Stimulated activated CD8-positive, alpha-beta memory T cell treated with anti-CD3 and anti-CD28 coated beads, Interleukin-4, amount 100 ng/mL, for 1 hour (primary cell): ENCODE measurements at places on chromosomes 5 and 9.

- no peak for DNase-seq
These were observed 64.9 kb downstream of the CETN3 start for GRCh38 chr5:90344689-90345088.

DNA sequence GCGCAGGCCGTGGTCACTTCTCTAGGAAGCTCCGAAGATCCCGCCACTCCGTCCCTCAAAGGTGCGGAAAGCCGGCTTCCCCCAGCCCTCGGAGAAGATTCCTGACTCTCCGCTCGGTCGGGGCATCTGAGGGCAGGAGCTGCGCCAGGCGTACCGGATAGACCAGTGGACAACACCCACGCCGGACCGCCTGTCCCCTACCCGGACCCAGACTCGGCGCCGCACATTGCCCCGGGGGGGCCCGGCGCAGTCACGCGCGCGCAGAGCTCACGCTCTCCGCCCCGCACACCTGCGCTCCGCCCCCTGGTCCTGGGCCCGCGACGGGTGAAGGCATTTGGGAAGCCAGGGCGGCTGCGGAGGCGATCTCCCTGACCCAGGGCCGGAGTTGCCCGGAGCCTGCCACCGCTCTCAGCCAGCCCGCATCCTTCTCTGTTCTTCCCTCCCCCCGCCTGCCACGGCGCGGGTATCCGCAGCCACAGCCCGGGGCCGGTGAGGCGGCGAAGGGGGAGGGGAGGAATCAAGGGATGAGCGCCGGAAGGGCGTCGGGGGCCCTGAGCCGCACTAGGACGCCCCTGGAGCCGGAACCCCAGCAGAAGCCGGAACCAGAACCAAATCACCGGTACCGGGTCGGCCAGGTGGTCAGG is 448 bp downstream of the RELL2 start:
- DNase-seq: peak; percentile 14

DNA sequence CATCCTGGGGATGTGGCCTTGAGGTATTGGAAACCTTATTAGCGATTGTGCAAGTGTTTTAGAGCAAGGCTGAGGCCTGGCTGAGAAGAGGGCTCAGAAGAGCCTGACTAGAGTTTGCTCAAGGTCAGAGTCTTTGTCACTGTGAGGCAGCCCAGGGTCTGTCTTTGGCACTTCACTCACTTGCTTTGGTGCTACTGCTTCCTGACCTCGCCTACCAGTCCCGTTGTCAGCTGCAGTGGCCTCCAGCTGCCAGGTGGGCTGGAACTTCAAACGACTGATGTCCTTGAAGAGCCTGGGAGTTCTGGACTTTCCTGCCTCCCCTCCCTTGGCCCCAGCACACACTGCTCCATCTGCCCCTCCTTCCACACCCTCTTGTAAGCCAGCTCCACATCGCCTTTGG is 228.0 kb downstream of the SNX18 start:
- no peak for DNase-seq

- no peak for DNase-seq
These were observed 20.8 kb downstream of the CDO1 start for GRCh38 chr5:115795700-115796099.

GRCh38 chr5:65555287-65555686 is 7.7 kb downstream of the CENPK start:
- DNase-seq: no peak

DNA sequence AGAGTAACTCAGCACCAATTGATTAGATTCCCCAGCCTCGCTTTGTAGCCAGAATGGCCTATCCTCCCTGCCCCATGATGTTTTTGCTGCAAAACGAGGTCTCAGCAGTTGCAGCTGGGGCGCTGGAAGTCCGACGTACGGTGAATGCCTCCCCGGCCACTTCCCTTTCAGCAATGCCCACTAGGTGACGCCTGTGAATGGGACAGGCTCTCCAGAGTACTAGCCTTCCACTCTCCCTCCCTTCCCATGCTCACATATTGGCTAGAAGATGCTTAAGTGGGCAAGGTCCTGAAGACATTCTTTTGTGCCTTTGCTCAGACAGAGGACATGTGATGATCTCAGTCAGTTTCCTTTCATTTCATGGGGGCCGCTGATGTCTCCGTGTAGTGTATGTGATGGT is 50.8 kb downstream of the DMRT2 start:
- DNase-seq: no peak

DNA sequence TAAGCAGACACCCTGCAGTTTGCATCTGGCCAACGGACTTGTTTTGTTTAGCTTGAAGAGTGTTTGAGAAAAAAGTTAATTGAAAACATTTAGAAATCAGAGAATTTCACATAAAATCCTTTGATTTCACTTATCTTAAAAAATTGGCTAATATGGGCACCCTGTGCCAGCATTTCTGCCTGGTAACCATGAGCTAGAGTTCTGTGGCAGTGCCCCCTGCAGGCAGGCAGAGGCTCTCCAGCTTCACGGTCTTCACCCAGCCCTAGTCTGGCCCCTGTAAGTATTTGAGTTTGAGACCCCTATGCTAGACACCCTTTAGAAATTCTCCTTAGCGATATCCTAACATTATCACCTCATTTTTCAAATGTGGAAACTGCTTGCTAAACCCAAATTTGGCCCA is 18.8 kb upstream of the FANCC start:
- DNase-seq: no peak

DNA sequence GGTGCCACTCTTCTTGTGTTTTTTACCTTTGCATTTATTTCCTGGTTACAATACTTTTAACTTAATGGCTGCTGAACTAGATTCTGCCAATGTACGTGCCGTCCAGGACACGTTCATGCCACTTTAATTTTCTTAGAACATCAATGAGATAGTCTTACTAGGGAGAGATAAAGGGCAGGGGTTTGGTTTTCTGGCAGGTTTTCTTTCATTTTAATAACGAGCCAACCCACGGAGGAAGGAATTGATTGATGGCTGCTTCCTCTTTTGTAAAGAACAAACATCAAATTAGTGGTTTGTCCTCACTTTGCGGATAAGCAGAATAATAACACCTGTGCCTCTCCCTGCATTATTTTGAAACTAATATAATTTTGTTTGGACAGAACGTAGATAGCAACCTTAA is 135.7 kb downstream of the DOCK8 start:
- DNase-seq: no peak

DNA sequence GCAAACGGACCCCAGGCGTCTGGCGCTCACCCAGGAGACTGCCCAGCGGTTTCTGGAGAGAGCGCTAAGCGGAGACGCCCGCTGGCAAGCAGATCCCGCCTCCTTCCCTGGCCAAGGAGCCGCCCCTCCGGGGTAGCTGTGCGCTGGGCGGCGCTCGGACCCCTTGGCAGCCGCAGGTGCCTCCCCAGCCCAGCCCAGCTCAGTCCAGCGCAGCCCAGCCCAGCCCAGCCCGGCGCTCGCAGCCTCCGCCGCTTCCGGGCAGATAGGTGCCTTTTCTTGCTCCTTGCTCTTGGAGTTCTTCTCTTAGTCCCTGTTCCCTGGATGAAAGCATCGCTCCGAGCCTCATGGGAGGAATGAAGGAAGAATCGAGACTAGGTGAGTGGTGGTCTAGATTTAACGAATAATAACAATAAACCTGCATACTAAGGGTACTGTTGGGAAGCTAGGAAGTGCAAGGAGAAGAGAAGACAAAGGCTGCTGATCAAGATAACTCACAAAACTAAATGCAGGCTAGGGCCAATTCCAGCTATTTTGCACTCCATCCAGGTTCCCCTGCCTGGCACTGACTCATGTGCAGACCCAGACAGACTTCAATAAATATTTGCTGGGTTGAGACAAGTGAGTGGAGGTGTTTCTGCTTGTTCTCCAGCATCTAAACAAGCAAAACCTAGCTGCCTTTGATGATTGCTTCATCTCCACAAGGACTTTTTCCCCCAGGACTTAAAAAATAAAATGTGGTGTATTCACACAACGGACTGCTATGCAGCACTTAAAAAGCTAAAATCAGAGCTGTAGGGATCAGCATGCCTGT is at the start of gene STK32A:
TSS of gene STK32A (plus strand) at position 202 of the 811 bp plus-strand sequence. CDS start 4,609 bp downstream, outside the sequence.
- no peak for DNase-seq

DNA sequence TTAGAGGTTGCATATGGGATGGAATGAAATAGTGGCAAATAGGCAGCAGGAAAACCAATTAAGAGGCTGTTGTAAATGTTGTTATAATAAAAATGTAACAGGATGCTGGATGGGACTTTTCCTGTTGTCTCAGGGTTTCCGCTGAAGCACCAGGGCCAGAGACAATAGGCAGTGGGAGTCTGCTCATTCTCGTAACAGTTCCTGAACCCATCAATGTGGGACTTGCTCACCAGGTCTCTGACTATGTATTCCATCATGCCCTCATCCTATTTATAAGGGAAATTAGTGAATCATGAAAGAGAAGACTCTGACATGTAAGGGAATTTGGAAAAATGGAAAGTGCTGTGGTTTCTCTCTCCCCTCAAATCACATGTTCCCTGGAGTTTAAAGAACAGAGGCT is 23.5 kb upstream of the SSBP2 start:
- no peak for DNase-seq

GRCh38 chr5:54178207-54178606 is 132.2 kb downstream of the ARL15 start:
- DNase-seq: no peak

DNA sequence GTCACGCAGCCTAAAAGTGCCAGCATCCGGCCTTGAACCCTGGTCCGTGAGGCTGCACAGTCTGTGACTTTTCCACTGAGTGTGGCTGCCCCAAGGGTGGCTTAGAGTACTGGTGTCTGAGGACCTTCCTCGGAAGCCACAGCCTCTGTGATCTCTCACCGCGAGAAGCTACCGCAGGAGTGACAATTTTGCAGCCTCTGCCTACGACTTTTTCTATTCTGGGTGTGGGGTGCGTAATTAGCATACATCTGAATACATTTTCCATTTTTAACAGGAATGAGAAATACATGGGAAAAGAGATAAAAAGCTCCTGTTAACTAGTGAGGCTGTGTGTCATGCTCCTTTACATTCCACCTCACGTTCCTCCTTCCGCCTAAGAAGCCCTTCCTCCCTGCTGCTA is 48.3 kb upstream of the HRH2 start:
- no peak for DNase-seq

GRCh38 chr5:131329286-131329560 is 65.4 kb downstream of the CDC42SE2 start:
- no peak for DNase-seq

GRCh38 chr9:72533322-72533721 is 11.9 kb downstream of the TMC1 start:
- no peak for DNase-seq

GRCh38 chr5:121741156-121741555 is 110.5 kb upstream of the FTMT start:
- no peak for DNase-seq

DNA sequence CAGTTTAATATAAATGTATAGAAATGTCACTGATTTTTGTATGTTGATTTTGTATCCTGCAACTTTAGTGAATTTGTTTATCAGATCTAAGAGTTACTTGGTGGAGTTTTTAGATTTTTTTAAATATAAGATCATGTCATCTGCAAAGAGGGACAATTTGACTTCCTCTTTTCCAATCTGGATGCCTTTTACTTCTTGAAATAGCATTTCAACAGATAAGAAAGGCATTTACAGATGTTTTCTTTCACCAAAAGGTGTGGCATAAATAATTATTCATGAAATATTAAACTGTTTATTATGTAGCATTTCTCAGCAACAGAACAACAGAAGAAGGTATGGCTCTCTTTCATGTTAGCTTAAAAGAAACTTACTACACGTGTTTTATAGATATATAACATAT is 34.9 kb upstream of the NIPBL start:
- no peak for DNase-seq

GRCh38 chr9:137731216-137731946 is 112.6 kb downstream of the EHMT1 start:
- no peak for DNase-seq

DNA sequence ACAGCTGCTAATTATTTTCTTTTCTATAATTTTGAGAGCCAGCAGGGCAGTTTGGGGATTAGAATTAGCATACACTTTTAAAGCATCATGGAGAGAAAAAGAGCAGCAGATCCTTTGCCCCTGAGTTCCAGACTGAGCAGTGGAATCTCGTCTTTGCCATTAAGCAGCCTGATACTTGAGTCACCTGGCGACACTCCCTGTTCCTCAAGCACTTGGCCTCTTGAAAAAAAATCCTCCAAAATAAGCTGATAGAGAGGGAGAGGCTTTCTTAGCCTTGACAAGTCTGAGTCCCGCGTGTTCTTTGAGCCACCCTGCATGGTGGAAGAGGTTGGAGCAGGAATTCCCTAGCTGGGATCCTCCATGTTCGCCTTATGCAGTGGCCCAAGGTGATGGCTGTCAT is 398.3 kb downstream of the IRX2 start:
- no peak for DNase-seq

GRCh38 chr9:114818178-114818577 is 12.3 kb upstream of the TNFSF15 start:
- no peak for DNase-seq

DNA sequence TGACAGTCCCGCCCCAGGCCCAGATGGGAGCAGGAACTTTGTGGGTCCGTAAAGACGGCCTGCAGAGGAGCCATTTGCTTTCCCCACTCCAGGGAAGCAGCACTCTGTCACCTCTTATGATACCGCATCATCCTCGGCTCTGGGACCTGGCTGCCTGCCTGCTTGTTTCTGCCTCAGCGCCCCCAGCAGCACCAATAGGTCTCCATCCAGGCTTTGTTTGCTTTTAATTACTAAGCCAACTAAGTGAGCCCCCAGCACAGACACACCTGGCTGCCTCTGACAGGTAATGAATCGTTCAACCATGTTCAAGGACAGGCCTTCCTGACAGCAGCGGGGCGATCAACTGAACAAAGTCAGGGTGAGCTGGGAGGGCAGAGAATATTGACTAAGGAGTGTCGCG is 141.4 kb downstream of the C5orf15 start:
- no peak for DNase-seq

GRCh38 chr9:87327575-87328125 is 170.0 kb upstream of the DAPK1 start:
- no peak for DNase-seq

DNA sequence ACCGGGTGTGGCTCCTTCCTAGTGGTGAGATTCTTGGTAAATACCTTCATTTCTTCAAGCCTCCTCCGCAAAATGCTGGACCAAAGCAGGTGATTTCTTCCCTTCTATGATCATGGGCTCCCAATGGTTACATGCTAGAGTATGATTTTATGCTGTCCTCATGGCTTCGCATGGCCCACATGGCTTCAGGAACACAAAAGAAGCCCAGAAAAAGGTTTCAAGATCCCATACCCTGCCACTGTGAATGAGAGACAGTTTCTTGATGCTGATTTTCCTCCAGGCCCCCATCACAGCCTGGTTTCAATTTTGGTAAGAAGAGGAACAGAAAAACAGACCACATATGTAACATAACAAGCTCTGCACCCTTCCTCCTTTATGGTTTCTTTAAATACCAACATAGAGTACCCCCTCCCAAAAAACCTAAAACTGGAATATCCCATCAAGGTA is 2.4 kb upstream of the RXFP3 start:
- DNase-seq: no peak

DNA sequence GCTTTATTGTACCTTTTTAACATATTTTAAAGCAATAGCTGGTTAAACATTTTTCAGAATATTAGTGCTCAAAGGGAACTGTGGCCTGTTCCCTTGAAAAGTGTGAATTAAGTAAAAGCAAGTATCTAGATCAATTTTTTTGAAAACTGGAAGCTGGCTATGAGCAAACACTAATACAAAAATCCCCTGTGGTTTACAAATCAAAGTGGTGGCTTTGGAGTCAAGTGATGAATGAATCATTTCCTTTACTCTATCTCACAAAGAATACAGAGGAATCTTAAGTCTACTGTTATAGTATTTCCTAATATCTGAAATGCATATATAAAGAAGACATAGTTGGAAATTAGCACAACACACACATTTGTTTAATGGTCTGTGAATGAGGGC is 212.4 kb upstream of the C9orf72 start:
- DNase-seq: no peak

GRCh38 chr9:71897577-71897976 is 13.4 kb downstream of the ABHD17B start:
- no peak for DNase-seq

- no peak for DNase-seq
These were observed 141.2 kb upstream of the VLDLR start for GRCh38 chr9:2480255-2480837.
